ENCODE measurements at places on chromosomes 7 and 10. TPM values are rescaled to one million over a fixed set of nuclear protein-coding genes. Genes with fewer than 3 reads are reported as not detected.

Gene KCP
- total RNA-seq, result 0.10 TPM

Gene MYPN
- not detected for total RNA-seq

DNA sequence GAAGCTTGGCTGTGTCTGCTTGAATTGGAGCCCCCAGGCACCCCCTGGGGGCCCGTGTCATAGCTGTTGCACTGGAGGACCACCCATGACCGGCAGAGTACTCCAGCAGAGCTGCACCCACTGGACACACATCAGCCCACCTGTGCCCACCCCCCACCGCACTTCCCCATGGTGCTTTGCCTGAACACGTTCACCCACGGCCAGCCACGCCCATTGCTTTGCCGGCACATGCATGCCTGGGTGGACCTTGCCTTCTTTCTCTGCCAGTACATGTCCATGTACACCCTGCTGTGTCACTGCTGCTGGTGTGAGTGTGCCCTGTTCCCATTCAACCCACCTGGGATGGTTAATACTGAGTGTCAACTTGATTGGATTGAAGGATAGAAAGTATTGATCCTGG lies 88.7 kb downstream of the SAMD9 start:
- no peak for DNase-seq

DNA sequence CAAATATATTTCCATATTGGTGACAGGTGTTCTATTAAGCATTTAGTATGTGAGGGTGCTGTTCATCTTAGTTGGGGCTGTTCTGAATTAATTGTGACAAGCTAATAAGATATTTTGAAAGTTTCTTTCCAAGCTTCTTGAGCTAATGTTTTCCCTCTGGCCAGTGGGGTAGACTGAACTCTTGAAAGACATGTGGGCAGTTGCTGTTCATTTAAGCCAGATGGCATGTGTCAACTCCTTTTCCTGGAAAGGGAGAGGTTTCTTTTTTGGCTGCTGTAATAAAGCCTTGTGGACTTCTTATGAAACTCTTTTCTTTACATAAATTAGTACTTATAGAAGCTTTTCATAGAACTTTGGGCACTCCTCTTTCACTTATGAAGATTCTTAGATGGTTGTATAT lies 21.7 kb downstream of the RAB18 start:
- DNase-seq, result no peak

GRCh38 chr7:69597278-69598076 lies 798 bp upstream of the AUTS2 start:
- no peak for DNase-seq

DNA sequence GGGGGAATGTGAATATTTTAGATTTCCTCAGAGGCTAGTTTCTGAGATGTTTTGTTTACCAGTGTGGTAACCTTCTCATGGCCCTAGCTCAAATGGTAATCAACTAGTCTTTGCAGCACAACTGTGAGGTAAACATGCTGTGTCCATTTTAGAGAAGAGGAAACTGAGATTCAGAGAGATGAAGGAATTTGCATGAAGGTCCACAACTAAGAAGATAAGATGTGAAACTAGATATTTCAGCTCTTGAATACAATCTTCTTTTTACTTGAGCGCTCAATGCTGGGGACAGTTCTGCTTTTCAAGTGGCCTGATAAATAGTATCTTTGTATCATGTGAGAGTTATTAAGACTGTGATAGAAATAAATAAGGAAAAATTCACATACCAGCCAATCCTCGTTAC lies 245.4 kb downstream of the AUTS2 start:
- no peak for DNase-seq

DNA sequence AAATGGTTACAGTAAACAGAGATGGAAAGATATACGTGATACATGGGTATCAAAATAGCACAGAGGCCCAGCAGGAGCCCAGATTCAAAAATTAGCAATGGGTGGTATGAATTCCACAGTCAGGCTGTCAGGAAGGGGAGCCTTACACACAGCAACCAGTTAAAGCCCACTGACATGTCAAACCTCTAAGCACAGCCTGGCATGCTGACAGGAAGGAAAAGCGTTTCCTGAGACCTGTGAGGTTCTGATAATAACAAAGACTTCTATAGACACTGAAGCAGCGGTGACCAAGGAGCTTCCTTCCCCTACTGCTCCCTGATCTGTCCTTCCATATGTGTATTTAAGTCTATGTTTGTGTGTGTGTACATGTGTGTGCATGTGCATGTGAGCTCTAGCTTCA lies 89.9 kb downstream of the PHYHIPL start:
- DNase-seq, result no peak

- no peak for DNase-seq
Observed at GRCh38 chr7:87567052-87567451, 33.6 kb downstream of the ABCB1 start.

DNA sequence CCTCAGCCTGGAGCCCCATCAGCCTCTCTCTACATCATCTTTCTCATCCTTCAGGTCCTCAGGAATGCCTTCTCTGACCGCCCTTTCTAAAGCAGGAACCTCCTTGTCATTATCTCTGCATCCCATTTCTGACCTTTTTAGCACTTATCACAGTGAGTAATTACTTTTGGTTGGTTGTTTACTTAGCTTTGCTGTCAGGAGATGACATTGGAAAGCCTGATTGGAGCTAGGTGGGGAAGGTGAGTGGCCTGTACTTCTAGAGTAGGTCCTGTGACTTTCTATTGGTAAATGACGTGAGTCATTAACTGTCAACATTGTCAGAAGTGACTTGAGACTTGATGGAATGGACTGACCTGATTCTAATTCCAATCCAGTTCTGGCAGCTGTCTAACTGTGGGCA lies 9.3 kb upstream of the SLC25A13 start:
- no peak for DNase-seq

DNA sequence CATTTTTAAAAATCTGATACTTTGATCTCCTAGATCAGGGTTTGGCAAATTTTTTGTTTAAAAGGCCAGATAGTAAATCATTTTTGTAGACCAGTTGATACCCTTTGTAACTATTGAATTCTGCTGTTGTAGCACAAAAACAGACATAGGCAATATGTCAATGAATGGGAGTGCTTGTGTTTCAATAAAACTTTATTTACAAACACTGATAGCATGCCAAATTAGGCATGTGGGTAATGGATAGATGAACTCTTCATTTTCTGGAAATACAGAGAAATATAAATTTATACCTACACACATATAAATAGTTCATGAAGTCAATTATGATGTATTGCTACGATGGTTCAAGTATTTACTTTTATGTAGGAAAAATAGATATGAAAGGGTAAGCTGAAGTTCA lies 60.4 kb downstream of the SEMA3A start:
- no peak for DNase-seq

- no peak for DNase-seq
Observed at GRCh38 chr7:6284461-6285360, 12.3 kb upstream of the CYTH3 start.

GRCh38 chr7:117769085-117769484 lies 104.2 kb downstream of the CTTNBP2 start:
- DNase-seq, result no peak

DNA sequence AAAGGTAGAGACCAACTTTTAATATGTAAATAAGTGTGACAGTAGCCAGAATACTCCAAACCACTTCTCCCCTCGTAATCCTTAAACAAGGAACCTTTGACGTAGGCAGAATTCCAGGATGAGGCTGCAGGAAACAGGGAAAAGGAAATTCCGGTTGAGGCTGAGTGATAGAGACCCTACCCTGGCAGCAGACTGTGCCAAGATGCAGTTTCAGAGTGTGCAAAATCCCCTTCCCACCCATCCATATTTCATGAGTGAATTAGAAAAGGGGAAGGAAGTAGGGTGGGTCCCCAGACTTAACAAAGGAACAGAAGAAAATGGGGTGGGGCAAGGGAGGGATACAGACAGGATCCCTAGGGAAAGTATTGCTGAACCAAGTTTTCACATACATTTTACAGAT lies 143.0 kb downstream of the RAPGEF5 start:
- DNase-seq, result no peak

Data from activated naive CD8-positive, alpha-beta T cell treated with anti-CD3 and anti-CD28 coated beads for 36 hours (primary cell).